ENCODE measurements at places on chromosomes 4 and X.

DNA sequence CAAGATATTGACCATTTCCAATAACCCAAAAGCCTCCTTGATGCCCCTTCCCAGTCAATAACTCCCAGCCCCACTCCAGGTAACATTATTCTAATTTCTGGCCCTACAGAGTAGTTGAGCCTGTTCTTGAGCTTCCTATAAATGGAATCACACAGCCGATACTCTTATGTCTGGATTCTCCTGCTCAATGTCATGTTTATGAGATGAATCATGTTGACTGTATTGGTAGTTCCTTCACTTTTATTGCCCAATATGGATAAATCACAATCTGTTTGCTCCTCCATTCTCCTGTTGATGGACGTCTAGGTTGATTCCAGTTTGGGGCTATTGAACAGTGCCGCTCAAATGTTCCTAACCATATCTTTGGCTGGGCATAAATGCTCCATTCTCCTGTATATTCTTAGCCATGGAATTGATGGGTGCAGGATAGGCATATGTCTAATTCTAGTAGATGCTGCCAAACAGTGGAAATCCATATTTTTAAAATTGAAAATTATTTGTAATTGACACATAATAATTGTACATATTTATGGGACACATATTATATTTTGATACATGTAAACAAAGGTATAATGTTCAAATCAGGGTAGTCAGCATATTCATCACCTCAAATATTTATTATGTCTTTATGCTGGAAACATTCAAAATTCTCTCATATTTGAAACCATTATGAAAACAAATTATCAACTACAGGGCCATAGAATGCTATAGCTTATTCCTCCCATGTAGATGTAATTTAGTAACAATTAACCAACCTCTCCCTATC is 40.5 kb upstream of the SLC2A9 start:
- peak; percentile 24 for DNase-seq

GRCh38 chr4:140037353-140038030 is 116.5 kb downstream of the MAML3 start:
- DNase-seq = peak; percentile 61

DNA sequence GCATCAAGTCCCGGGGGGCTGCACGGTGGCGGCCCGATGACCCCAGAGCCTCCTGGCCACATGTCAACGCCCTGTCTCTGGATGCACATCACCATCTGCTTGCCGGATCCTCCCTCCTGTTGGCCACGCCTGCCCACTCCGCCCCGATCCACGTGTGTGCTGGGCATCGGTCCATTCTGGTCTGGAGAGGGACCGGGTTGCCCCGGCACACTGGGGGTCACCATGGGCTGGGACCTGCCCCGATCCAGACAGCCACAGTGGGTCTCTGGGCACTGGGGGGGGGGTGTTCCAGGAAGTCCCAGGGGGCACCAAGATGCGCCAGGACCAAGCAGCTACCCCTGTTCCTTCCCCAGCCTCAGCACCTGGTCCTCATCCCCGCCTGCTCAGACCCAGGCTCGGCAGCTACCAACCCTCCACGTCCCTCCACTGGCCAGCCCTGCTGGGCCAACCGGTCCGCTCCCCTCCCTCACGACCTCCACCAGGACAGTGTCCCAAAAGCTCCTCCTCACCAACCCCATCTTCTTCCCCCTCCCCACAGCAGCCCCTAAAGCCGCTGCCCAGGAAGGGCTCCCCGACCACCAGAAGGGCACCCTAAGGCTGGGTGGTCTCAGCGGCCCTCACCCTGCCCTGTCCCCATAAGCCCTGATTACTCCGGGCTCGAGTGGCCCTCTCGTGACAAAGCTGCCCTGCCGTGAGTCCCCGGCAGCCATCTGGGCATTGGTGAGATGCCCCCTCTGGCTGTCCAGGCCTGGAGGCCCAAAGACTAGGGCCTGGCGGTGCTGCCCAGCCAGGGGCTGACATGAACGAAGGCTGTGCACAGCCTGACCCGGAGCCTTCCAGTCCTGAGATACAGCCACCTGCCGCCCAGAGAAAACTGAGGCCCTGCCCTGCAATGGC is 4.6 kb downstream of the CTBP1 start:
- DNase-seq = no peak

DNA sequence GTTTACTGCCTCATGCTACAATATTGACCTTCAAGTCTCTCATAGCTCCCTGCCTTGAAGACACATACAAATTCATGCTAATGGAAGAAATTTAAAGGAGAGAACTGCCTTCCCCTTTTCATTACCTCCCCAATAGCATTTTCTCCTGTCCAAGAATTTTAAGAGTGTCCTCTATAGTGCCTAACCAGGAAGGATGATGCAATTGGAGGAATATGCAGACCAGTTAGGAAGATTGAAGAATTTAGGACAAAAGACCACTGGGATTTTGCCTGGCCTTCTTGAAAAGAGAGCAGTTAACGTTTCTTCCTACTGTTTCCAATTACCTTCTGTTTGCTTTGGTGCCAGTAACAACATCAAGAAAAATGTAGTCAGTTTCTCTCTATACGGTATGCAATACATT is 443.9 kb downstream of the INPP4B start:
- DNase-seq = no peak

- no peak for DNase-seq
These were observed 4.6 kb downstream of the SHROOM2 start for GRCh38 chrX:9790866-9791265.

DNA sequence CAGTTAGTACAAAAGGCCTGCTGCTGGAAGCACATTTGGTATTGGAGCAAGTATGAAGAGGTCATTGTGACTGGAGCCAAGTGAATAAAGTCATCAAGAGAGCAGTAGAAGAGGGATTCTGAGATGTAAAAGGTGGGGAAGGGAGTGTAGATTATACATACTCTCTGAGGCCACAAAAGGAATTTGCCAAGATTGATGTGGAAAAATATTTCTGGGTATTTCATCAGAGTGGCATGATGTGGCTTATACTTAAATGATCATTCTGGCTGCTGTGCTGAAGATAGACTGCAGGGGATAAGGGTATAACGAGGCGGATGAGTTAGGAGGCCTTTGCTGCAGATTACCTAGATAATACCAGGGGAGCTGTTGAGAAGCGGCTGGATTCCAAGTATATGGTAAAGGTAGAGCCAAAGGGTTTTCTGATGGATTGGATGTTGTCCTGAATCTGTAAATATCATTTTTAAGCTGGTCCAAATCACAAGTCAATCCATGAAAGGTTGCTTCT is 231.8 kb upstream of the AGA start:
- DNase-seq = no peak

- DNase-seq = no peak
These were observed 270.6 kb upstream of the GK2 start for GRCh38 chr4:79678472-79679202.

GRCh38 chr4:54714631-54715030 is 56.9 kb downstream of the KIT start:
- DNase-seq = no peak

- DNase-seq = no peak
These were observed 38.3 kb upstream of the NDP start for GRCh38 chrX:44011506-44011905.

- no peak for DNase-seq
These were observed 293.4 kb downstream of the DTHD1 start for GRCh38 chr4:36574816-36575215.

DNA sequence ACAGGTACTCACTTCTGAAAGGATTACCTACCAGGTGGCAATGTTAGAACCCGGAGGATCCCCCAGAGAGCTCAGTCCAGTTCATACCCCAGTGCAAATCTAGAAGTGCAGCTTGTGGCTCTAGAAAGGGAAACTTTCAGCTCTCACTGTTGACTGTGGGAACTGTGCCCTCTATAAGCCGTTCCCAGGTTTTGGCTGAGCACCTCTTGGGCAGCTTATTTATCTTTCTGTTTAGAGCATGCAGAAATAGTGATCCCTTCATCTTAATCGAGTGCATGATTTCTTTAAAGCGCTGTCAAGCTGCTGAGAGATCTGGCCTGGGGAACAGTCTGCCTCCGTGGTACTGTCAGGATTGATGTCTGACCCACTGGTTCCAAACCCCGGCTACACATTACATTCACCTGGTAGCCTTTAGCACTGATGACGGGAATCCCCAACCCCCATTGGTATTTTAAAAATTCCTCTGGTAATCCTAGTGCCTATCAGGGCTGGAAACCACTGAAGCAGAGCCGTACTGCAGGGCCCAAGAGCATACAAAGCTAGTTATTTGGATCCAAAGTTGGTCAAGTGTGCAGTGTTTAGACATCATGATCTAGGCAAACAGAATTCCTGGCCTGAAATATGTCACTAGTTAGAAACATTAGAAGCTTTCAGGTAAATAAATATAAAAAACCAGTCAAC is 103.2 kb downstream of the KLHL8 start:
- no peak for DNase-seq
